Left lung (tissue), 14 donors: ENCODE measurements at places on chromosomes 13 and 19. TPM values are rescaled to one million over a fixed set of nuclear protein-coding genes. Genes with fewer than 3 reads are reported as not detected.

KLC3 gene
- 0.63 TPM for polyA plus RNA-seq

TUBB4A gene
- polyA plus RNA-seq, result 5.2 TPM

DNA sequence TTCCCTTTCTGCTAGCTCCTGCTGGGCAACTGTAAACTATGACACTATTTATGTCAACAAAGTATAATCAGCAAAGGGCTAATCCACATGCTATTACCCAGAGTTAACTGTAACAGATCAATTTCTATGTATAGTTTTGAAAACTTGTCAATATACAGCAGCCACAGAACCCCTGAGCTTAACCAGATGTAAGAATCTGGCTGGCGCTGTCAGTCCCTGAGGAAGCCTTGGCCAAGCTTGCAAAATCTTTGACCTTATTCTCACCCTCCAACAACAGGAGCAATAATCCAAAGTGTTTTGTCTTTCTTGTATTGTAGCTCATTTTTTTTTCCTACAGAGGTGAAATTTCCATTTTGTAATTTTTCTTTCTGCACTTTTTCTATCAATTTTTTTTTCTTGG, 1230.1 kb upstream of the SLC10A2 start:
- no peak for DNase-seq

KCNRG gene
- polyA plus RNA-seq, result 4.1 TPM
